Nasal cavity respiratory epithelium epithelial cell of viscerocranial mucosa (primary cell): ENCODE measurements at places on chromosomes 4 and X. TPM values are rescaled to one million over a fixed set of nuclear protein-coding genes. Genes with fewer than 3 reads are reported as not detected.

C4orf36 gene
- 1.7 and 3.1 TPM in 2 replicates for total RNA-seq

MAP9 gene
- 7.2 and 17.7 TPM in 2 replicates for total RNA-seq

UGT2B7 gene
- total RNA-seq: 0.36 TPM in 1 of 2 replicates, not detected in the other

DUSP21 gene
- not detected in 2 replicates for total RNA-seq

SPANXN2 gene
- not detected in 2 replicates for total RNA-seq

PSAPL1 gene
- total RNA-seq: not detected in 2 replicates

FABP2 gene
- not detected in 2 replicates for total RNA-seq

AR gene
- 0.07 TPM in 1 of 2 replicates, not detected in the other for total RNA-seq

FHIP1A gene
- 31.1 and 53.2 TPM in 2 replicates for total RNA-seq

UGT2A1 gene
- total RNA-seq: not detected in 2 replicates

RHOXF2 gene
- not detected in 2 replicates for total RNA-seq
